Endothelial cell of umbilical vein (primary cell): ENCODE measurements at places on chromosomes 2 and 18.

GRCh38 chr2:164453656-164454305 is 167.5 kb downstream of the GRB14 start:
- DNase-seq, result no peak

- no peak for DNase-seq
These were observed 448.3 kb upstream of the SLC14A2 start for GRCh38 chr18:45166836-45167551.

DNA sequence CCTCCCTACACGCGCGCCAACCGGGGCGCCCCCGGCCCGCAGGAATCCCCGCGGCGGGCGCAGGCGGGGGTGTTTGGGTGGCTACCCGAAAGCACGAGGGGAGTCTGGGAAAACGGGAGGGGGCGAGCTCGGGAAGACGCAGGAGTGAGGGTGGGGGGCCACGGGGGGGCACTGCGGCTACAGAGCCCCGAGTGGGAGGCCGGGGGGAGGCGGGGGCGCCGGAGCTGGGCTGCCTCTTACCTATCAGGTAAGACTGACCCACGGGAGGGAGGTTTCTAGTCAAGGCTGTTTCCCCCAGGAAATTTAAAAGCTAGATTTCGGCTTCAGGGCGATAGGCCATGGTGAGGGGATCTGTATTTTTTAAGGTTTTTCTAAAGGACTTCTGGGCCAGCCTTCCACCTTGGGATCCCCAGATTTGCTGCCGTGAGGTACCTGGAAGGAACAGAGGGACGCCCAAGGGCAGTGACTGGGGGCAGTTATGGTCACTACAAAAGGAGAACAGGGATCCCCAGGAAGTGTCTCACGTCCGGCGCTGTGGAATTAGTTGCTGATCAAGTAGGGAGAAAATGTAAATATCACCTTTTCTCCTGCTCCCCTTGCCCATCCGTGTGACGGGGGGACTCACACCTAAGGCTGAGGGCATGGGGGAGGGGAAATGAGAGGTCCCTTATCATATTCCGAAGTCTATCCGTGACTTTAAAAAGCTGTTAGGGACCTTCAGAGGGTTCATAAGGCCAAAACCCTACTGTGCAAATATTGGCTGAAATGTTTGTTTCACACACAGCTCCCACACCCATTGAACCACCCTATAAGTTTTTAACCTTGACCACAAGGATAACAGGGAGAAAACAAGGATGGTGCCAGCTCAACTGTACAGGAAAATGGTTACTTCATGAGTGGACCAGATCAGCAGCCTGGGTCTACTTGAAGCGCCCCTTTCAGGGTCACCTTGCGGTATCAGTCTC is 638 bp upstream of the IRS1 start:
- no peak for DNase-seq

DNA sequence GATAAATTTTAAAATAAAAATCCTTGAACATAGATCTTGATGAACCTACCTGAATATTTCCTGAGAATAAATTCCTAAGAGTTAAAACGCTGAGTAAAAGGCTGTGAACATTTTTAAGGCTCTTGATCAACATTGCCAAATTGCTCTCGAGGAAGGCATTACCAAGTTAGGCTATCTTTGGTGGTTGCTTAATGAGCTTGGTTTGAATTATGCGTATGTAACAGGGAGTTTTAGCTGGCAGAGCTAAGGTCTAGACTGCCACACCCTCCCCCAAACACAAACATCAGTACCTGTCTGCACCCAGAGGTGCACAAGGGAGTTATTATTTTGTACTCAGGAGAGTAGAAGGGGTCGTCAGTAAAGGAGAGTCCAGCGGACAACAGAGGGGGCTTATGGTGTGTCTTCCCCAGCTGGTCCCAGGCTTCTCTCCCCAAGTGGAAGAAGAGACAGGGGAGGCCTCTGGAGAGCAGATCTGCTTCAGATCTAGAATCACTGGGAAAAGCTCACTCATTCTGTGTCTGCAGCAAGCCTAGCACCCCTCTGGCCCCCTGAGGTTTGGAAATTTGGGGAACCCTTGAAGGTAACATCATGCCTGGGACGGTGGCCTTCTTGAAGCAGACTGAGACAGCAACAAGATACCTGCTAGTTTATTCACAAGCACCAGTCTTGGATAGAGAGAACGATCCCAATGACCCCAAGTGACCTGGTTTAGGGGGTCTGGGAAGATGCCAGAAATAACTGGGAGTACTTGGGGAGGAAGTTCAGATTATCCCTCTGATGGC is 197.2 kb upstream of the ID2 start:
- DNase-seq, result no peak

DNA sequence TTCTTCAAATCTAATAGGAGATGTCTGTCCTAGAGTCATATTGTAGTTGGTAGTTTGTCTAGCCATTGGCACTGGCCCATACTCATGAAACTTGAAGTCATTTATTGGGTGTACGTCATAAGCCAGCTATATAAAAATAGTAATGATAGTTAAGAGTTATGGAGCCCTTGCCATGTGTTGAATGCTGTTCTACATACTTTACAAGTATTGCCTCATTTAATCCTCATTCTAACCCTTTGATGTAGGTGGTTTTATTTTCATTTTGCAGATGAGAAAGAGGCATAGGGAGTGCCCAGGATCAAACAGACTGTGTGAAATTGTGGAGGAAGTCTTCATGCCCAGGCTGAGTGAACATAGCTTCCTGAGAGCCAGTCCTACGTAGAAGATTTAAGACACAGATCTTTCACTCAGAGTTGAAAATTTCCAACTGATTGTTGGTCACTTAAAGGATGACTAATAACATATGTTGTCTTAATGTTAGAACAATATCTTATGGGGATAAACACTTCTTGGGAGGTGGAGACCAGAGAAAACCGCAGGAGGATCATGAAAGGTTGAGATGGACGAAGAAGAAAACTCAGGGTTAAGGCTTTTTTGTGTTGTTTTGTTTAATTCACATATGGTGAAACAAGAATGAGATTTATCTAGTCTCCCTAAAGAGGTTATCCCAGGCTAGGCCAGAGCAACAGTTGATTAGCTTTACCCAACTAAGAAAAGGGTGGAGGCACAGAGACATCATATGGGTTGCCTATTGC is 156.0 kb downstream of the CERS6 start:
- no peak for DNase-seq

GRCh38 chr2:230230496-230231200 is 5.1 kb downstream of the SP140 start:
- DNase-seq, result no peak

GRCh38 chr18:12838178-12838634 is 45.8 kb downstream of the PTPN2 start:
- no peak for DNase-seq

GRCh38 chr2:46320141-46320567 is 22.9 kb downstream of the EPAS1 start:
- no peak for DNase-seq

DNA sequence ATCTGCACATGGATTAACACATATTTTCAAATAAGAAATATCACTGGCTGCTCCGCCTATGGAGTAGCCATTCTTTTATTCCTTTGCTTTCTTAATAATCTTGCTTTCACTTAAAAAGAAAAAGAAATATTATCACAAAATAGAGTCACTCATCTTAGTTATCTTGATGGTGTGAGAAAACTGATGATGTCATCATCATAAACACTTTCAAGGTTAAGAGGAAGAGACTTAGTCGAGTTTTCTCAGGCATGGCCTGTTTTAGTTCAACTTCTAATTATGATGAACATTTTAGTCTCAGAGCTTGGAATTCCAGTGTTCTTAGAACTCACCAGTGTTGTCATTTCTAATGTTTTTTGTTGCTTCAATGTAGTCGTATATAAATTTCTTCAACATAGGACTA is 506.1 kb downstream of the PTPRM start:
- no peak for DNase-seq

DNA sequence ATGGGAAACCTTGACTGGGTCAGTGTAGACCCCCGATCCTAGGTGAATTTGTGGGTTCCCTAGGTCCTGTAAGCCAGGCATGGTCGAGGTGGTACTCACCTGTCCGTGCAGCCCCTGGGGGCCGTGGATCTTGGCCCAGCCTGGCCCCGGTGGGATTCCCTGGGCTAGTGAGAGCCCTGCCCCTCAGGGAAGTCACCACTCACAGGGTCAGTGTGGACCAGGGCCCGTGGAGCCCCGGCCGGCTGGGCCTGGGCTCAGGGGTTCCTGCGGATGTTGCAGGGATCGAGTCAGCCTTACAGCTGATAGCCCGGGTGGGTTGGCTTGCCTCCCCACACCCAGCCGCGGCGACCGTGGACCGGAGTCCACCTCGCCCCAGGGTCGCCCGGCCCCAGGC is 528 bp downstream of the ATG9A start:
- DNase-seq, result no peak

DNA sequence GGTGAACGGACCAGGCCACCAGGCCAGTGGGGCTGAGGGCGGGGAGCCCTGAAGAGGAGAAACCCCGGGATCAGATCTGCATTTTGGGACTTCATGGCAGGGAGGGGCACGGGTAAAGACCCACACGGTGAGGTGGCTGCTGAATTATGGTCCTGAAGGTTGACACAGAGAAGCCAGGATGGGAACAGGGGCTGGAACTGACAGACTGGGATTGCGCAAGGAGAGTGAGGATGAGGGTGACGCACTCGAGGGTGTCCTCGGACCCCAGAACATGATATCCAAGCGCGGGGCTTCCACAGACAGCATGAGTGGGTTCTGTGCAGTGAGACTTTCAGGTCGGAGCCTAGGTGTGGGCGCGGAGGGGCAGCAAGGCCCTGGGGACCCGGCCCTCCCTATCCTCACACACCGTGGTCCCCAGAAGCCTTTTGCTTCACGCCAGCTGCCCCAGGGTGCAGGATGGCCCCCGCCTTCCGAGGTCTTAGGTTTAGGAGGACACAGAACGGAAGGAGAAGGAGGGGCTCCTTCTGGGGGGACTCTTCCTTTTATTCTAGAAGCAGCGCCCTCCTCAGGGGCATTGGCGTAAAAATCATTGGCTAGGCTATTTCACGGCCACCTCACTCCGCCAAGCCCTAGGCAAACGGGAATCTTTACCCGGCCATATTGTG is 416.8 kb upstream of the HS6ST1 start:
- DNase-seq, result no peak

DNA sequence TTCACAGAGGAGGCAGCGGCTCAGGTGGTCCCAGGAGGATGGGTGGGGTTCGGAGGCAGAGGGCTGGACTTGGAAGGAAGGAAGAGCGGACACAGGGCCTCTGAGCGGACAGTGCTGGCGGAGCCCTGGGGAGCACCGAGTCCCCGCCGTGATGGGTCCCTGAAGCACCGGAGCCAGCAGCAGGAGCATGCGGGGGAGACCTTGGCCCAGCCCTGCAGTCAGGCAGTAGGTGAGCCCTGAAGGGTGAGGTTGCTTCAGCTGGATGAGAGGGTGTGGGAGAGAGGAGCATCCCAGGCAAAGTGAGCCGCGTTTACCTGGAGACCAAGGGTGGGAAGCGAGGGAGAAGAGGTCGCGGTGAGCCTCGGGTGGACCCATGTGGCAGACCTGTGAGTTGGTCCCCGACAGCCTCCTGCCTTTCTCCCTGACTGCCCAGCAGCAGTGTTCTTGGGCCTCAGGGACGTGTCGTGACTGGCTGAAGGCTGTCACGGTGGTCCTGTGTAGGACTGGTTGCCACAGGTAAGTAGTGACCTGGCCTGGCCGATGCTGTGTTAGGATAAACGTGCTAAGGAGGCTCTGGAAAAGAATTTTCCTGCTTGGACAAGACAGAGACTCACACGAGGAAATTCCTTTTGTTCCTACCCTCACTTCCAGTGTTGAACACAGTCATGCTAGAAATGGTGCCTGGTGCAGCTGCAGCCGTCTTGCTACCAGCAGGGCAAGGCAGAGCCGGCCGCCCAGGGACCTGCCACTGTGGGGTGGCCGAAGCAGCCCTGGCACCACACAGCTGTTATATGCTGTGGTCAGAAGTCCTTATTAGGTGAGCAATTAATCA is 73.0 kb downstream of the RRM2 start:
- DNase-seq, result no peak

DNA sequence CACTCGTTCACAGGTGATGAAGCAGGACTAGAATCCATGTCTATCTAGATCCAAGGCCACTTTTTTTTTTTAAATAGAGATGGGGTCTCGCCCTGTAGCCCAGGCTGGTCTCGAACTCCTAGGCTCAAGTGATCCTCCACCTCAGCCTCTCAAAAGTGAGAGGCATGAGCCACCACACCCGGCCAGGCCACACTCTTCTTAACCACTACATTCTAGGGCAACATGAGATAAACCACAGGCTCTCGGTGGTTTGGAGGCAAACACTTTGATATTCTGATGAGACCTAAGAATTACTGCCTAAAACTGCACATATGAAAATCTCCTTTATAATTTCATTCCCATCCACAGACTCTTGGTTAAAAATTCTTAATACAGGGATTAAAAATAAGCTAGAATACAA is 51.8 kb downstream of the USP34 start:
- DNase-seq, result no peak

DNA sequence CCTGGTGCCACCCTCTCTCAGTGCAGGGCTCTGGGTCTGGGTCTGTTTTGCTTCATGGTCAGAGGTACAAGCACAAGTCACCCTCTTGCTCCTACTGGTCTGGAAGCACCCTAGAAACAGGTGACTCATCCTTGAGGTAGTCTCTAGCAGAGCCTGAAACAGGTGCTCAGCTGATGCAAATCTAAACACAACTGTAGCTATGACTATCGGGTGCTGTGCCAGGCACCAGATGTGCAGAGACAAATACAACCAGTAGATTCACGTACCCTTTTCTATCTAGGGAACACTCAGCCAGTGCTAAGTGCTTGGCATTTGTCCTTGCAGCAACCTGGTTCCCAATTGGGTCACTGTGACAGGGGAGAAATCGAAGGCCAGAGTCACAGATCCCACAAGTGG is 140.9 kb upstream of the MYCN start:
- no peak for DNase-seq

DNA sequence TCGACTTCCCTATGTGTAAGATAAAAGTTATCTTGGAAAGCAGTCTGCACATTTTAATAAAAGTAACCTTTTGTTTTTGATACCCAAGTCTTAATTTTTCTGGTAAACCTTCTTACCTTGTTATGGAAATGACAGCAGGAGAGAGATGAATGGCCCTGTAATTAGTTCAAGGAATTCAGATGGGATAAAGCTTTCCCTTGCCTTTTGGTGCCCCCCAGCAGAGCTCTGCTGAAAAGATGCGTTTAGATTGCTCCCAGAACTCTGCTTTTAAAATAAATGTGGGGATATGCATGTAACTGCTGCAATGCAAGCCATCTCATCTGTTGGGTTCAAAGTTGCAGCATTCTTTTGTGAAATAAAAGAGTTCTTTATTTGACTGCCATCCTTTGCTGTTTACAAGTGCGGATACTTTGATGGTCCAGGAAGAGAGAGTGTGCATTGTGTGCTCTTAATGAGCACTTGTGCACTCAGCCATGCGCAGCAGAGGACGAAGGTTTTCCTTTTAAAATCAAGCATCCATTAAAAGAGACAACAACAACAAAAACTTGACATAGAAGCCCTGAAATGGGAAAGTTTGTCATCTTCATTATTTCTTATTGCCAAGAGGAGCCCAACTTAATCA is 176.7 kb upstream of the ST6GAL2 start:
- DNase-seq, result no peak
